ENCODE measurements at places on chromosomes 12 and 14.

- no peak for DNase-seq
Measured at GRCh38 chr12:24853588-24853987, 95.3 kb downstream of the BCAT1 start.

DNA sequence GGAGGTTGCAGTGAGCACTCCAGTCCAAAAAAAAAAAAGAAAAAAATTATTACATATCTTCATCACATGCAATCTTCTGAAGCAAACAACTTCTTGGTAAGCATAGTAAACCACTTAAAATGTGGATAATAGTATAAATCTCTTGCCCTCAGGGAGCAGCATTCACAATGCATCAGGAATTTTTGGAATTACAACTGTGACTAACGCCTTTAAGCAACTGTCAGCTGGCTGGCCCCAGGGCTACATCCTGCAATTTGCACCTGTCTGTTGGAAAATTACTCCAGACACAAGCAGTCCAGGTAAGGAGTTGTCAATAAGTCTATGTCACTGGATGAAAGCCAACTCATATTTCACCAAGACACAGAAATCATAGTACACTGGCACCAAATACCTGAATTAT, 5.5 kb upstream of the SLC7A7 start:
- no peak for DNase-seq

DNA sequence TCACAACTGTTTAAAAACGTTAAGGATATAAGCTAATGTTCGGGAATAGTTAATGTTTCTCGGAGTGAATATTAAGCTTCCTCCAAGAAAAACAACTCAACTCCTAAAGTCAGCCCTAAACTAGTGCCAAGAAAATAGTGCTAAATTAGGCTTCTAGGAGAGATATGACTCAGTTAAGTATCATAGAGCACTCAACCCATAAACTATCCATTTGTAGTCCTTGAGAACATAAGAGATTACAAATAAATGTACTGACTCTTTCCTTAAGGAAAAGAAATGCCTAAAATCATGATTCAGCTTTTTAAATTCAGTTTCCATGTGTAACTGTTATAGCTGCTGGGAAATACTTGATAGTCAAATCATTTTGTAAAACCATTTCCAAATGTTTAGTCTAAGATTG, 117.1 kb downstream of the HMGA2 start:
- no peak for DNase-seq

DNA sequence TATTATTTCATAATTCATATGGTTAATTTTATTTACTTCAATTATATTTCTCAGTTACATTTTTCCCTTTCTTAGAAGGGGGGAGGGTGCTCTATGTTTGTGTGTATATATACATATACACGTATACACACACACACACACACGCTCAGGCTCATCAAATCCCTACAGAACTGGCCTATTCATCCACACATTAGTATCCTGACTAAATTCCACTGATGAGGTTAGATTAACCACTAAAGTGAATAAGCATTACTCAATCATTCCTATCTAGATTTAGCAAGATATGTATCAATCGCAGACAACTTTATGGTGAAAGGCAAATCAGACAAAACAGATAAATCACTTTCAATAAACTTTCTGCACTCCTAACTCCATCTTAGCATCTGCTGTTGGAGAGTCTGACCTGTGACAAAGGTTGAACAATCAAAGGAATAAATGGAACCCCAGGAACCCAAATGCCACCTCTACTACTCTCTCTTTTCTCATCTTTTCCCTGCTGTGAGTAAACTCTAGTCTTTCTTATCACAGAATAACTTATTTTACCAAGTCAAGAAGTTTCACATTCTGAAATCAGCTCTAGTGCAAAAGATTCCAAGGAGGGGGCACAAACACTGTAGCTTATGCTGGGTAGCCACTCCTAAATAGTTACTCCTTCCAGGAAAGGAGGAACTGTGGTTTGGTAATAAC, 67.6 kb downstream of the RALGAPA1 start:
- DNase-seq = no peak

DNA sequence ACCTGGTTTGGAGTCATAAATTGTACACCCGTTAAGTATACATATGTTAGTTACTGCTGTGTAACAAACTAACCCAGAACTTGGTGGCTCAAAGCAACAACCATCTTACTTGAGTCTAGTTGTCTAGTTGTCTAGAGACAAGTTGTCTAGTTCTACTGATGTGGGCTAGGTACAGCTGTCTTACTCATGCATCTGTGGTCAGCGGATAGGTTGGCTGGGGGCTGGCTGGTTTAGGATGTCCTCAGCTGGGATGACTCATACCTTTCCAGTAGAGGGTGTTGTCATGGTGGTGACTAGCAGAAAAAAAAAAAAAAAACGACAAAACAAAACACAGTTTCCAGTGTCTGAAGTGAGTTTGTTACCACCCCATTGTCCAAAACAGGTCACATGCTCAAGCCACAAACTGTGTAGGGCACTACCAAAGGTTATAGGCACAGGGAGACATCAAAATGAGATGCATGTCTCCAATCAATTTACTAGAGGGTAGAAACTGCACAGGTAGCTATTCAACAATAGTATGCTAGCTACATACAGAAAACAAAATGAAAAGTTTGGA, 680.3 kb downstream of the MED13L start:
- DNase-seq = no peak
